ENCODE measurements at places on chromosomes 3 and 15. TPM values are rescaled to one million over a fixed set of nuclear protein-coding genes. Genes with fewer than 3 reads are reported as not detected.

GRCh38 chr3:18046131-18046915, 303.9 kb upstream of the TBC1D5 start:
- no peaks in the 10 kb centered on the region for H3K36me3 ChIP-seq
- no peak for DNase-seq
- no peak overlapping the region for H3K27ac ChIP-seq
- H3K4me3 ChIP-seq = no peak overlapping the region
- no peaks in the 10 kb centered on the region for H3K4me1 ChIP-seq

Gene EXOSC7
- total RNA-seq = 57.4 TPM

Gene TLR9
- total RNA-seq = 0.41 TPM

DNA sequence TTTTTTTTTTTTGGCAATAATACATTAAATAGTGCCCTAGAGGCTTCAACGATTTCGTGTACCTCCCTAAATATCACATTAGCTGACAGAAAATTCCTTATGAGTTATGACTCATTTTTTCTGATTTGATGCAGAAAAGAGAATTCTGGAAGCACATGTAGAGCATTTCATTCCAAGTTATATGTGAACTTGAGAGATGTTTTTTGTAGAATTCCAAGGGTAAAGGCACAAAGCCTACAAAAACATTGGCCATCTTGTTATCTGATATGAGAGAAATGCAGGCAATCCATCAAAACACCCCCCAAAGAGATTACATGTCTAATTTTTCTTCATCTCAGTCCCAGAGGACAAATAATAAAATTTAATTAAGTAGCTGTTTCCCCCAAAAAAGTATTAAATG, 6.7 kb upstream of the PFN2 start:
- peaks cover 32% of the 10 kb centered on the region for H3K4me1 ChIP-seq
- H3K4me3 ChIP-seq = no peak overlapping the region
- H3K27me3 ChIP-seq = no peaks in the 10 kb centered on the region
- H3K36me3 ChIP-seq = no peaks in the 10 kb centered on the region
- peak overlapping the region; percentile 5 for H3K27ac ChIP-seq

DNA sequence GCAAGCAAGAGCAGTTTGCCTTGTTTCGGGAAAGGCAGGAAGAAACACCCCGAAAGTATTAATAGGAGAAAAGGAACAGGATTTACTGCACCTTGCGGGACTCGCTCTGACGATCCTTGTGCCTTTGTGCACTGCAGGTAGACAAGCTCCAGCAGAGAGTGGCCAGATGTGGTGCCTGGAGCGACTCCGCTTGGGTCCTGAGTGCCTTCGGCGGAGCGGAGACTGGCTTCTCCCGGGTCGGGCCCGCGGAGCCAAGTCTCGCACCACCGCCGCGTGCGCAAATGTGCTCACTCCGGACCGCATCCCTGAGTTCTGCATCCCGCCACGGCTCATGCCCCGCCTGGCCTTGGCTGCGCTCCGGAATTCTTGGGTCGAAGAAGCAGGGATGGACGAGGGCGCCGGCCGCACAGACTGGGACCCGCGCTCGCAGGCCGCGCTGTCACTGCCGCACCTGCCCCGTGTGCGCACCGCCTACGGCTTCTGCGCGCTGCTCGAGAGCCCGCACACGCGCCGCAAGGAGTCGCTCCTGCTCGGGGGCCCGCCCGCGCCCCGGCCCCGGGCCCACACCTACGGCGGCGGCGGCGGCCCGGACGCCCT, 769 bp downstream of the C2CD4A start:
- peak overlapping the region; percentile 70 for H3K4me3 ChIP-seq
- DNase-seq = no peak
- H3K4me1 ChIP-seq = peaks cover 12% of the 10 kb centered on the region
- H3K27ac ChIP-seq = peak overlapping the region; percentile 32
- no peaks in the 10 kb centered on the region for H3K36me3 ChIP-seq

Gene SPATA12
- not detected for total RNA-seq

DNA sequence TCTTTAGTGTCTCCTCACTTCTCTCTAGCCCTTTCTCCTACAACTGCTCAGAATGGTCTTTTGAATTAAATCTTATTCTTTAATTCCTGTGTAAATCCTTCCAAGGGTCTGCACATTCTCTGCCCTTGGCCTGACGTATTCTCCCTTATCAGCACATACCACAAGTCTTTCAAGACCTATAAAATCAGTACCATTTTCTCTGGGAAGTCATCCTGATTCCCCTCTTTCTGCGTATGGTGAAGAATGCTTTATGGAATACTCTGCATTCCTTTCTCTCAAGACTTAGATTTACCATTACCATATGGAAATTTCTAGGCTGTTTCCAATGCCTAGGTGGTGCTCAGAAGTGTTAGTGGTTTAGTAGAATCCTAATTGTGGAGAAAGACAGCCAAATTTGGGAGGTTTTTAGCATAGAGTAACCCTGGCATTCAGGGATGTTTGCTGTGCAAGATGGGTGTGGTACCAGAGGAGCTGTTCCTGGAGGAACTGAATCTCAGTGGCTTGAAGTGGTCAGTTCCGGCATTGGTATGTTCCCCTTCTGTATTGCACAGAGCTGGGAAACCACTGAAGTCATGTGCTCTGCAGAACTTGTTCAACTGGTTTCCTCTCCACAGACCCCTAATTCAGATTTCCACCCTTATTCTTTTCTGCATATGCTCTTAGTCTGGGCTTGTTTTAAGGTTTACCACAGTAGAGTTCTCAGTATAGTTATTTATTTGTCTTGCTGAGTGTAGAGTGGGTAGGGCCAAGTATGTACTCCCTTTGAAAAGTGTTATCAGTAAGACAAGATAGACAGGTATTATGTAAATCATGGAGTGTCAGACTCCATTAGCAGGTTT, 24.5 kb downstream of the IQGAP1 start:
- no peak for DNase-seq
- no peaks in the 10 kb centered on the region for H3K36me3 ChIP-seq
- no peaks in the 10 kb centered on the region for H3K27me3 ChIP-seq
- peaks cover 63% of the 10 kb centered on the region for H3K4me1 ChIP-seq
- H3K27ac ChIP-seq = peak overlapping the region; percentile 74

DNA sequence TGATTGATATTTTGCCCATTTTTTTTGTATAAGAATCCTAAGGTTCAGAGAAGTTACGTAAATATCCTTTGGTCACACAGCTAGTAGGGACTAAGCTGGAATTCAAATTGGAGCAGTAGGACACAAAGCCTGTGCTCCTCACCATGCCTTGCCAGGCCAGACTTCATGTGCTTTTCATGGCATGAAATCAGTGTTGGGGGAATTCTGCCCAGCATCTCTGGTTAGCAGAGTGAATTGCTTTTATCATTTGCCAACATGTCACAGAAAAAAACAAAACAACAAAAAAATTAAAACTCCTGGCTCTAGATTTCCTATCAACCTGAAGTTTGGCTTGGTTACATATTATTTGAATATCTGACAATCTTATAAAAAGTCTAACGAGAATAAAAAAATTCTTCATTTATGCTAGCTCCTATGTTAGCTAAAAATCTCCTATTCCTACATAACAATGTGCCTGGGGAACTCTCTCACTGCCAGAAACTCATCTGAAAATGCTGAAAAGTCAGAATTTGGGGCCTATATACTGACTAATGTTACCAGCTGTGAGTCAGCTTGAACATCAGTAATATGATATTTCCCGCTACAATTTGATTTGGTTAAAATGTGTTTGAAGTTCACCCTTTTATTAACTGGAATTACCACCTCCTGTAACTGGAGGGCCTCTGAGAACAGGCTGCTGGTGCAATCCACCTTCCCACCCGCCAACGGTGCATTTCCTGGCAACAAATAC, 141.7 kb downstream of the TIGIT start:
- no peak overlapping the region for H3K27ac ChIP-seq
- H3K36me3 ChIP-seq = no peaks in the 10 kb centered on the region
- no peak overlapping the region for H3K4me3 ChIP-seq
- H3K27me3 ChIP-seq = no peaks in the 10 kb centered on the region
- H3K4me1 ChIP-seq = peaks cover 45% of the 10 kb centered on the region
- DNase-seq = no peak

Gene GOLGA6D
- not detected for total RNA-seq

Gene LRRC31
- 0.42 TPM for total RNA-seq

Gene GOLGA8Q
- 0.41 TPM for total RNA-seq

DNA sequence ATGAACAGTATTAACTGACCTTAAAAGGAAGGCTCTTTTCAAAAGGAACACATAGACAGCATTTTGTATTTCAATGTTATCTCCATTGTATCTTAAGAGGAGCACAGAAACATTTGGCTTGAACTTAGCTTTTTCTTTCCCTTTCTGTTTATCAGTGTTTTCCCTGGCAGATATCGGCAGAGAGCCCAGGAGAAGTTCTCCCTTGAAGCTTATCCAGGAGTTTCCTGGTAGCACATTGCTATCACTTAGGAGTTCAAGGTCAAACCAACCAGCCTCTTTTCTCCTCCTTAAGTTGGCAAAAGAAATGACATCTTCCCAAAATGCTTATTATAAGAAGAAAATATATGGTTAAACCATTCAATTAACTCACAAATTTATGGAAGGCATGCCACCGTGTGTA, 344.6 kb upstream of the UBE2E2 start:
- H3K36me3 ChIP-seq = no peaks in the 10 kb centered on the region
- H3K27me3 ChIP-seq = no peaks in the 10 kb centered on the region
- no peak overlapping the region for H3K27ac ChIP-seq
- no peaks in the 10 kb centered on the region for H3K4me1 ChIP-seq
- DNase-seq = no peak

Gene GOLGA8M
- total RNA-seq = 0.61 TPM

GRCh38 chr15:29345549-29346525, 76.2 kb upstream of the NSMCE3 start:
- H3K27me3 ChIP-seq = no peaks in the 10 kb centered on the region
- no peak overlapping the region for H3K27ac ChIP-seq
- no peaks in the 10 kb centered on the region for H3K36me3 ChIP-seq
- H3K4me3 ChIP-seq = no peak overlapping the region
- H3K4me1 ChIP-seq = no peaks in the 10 kb centered on the region
- DNase-seq = no peak

DNA sequence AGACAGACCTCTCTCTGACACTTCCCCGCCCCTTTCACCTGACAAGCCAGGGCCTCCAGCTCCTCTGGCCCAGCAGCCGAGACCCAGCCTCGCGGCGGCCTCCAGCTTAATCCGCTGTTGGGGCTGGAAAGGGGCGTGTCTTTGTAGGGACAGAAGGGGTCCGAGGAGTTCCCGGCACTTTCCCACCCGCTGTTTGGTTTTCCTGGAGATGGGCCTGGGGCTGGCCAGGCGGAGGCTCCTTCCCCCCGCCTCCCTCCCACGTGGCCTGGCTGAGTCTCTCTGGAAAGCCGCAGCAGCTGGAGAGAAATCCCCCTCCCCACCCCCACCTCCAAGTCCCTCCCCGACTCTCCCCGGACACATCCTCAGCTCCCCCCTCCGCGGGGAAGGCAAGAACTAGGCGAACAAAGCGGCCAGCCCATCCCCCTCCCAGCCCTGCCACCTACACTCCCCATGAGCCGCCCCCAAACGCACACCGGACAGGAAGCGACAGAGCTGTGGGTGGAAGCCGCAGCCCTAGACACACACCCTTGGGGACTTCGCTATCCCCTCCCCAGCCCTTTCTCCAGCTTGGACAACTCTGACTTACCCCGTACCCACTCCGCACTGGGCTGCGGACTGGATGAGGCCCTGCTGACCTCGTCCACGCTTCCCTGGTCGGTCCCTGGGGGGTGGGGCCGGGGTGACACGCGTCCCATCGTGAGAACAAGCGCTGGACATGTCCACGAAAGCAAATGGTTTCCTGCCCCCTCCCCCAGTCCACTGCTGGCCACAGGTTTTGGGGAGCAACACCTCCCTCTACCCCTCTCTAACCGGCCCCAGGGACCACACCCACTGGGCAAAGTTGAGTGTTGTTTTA, 1.2 kb downstream of the IGDCC4 start:
- H3K4me3 ChIP-seq = peak overlapping the region; percentile 67
- H3K27ac ChIP-seq = peak overlapping the region; percentile 87
- H3K36me3 ChIP-seq = no peaks in the 10 kb centered on the region
- peaks cover 32% of the 10 kb centered on the region for H3K4me1 ChIP-seq
- DNase-seq = peak; percentile 58
- H3K27me3 ChIP-seq = peaks cover 2% of the 10 kb centered on the region

DNA sequence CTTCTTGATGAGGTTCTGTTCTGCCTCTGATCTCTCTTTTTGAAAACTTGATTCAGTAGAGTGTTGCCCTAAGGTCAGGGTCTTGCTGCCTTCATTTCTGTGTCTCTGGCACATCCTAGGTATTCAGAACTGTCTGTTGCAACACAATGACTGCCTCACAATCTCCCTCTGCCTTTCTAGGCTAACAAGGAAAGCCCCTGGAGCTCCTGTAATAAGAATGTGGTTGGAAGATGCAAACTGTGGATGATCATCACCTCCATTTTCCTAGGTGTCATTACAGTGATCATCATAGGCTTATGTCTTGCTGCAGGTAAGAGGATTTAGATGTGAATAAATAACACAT, 7.0 kb downstream of the C3orf52 start:
- no peaks in the 10 kb centered on the region for H3K4me1 ChIP-seq
- no peak overlapping the region for H3K4me3 ChIP-seq
- DNase-seq = no peak
- no peak overlapping the region for H3K27ac ChIP-seq
- no peaks in the 10 kb centered on the region for H3K27me3 ChIP-seq

Gene CLRN1
- not detected for total RNA-seq

Gene AADACL2
- not detected for total RNA-seq

Gene PCOLCE2
- 2.5 TPM for total RNA-seq

DNA sequence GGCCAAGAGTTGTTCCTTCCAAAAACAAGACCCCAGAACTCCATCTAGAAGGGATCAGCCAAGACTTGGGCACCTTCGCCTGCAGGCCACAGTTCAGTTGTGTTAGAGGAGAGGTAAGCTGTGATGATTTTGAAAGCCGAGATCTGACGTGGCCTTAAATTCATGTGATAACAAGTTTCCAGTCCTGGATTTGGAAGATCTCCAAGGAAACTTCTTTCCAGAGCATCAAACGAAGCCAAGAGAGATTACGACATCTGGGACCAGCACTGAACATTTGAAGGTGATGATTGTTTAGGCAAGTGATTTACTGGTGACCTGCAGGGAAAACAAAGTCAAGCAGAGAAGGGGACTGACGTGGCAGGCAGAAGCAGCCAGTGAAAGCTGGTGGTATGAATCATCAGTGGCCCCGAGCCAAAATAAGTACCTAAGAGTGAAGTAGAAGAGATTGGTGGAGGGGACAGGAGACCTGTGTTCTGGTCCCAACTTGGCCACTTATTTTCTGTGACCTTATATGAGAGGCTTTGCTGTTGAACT, 339.0 kb upstream of the PROK2 start:
- no peak overlapping the region for H3K4me3 ChIP-seq
- peak overlapping the region; percentile 75 for H3K27ac ChIP-seq
- H3K36me3 ChIP-seq = no peaks in the 10 kb centered on the region
- H3K27me3 ChIP-seq = no peaks in the 10 kb centered on the region
- DNase-seq = peak; percentile 94

Gene GNAT1
- not detected for total RNA-seq

Gene CCR9
- not detected for total RNA-seq

DNA sequence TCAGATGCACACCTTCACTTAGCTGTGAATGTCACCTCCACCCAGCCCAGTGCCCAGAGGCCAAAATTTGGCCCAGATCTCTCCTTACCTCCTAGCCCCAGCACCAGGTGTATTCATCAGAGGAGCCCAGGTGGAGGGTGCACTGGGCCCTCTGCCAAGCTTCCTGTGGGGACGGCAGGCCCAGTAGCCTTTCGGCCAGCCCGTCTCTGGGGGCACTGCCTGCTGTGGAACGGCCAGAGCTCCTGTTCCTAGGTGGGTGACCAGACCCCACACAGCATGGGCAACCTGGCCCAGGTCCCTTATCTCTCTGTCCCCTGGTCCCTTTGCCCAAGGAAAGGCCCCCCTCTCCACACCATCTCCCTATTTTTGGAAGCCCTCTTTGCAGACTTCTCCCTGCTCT, 67.8 kb downstream of the AAGAB start:
- peak; percentile 68 for DNase-seq
- H3K4me3 ChIP-seq = no peak overlapping the region
- no peaks in the 10 kb centered on the region for H3K27me3 ChIP-seq
- H3K27ac ChIP-seq = peak overlapping the region; percentile 97
- peaks cover 94% of the 10 kb centered on the region for H3K4me1 ChIP-seq

All from gastrocnemius medialis (tissue), 4 donors.